Frontal cortex (tissue), 4 donors: ENCODE measurements at places on chromosomes 7 and 10. TPM values are rescaled to one million over a fixed set of nuclear protein-coding genes. Genes with fewer than 3 reads are reported as not detected.

DNA sequence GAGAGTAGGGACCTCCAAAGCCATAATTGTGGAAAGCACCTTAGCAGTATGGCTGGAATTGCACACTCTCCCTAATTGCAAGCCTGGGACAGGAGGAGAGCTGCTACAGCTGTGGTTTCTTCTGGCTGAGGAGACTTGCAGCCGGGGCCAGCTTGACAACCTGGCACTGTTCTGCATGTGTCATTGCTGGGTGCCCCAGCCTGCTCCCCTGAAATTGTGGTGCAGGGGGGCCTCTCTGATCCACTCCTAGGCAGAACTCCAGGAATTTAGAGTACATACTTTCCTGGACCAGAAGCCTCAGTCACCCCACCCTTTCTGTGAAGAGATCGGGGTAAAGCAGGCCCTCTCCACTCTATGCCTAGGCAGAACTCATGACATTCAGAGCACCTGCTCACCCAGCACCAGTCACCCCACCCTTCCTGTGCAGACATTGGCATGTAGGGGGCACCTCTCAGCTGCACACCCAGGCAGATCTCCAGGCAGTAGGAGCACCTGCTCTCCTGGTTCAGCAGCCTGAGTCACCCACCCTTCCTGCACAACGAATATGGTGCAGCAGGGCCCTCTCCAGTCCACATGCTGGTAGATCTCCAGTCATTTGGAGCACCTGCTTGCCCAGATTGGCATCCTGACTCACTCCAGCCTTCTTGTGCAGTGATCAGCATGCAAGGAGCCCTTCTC is 34.4 kb upstream of the DYNC1I1 start:
- no peak for DNase-seq

Gene PYROXD2
- total RNA-seq: 2.4 TPM

- no peak for DNase-seq
Measured at GRCh38 chr7:120723465-120724385, 134.2 kb downstream of the TSPAN12 start.

Gene STOX1
- 9.0 TPM for total RNA-seq

DNA sequence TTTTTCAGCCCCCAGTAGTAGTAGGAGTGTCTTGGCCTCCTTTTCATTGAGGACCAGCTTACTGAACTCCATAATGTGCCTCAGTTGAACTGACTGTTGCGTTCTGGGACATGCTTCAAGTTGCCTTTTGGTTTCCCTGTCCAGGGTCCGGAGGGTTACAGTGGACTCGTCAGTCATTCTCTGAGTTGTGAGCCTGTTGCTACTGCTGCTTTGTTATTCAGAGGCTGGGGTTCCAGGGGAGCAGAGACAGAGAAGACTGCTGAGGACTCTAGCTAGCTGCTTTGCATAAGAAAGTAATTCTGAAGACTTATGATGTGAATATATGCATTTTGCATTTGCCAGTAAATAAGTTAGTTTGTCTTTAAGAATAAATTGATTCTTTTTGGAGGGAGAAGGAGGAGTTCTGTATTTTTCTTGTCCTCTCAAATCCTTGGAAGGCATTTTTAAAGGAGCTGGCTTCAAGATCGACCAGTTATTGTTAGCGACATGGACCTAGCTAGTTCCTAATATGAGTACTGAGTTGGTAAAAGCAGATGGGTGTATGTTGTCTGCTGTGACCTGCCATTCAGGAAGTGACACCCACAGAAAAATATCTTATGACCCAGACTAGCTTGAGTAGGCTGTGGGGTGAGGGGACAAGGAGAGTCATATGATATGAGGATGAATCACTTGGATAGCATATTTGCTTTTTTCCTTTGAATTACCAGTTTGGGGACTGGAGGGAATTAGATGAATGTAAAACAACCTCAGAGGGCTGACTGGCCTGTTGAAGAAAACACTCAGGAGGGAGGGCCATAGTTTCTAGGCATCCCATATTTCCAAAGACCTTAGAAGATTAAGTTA is 8.3 kb downstream of the PI4K2A start:
- no peak for DNase-seq

Gene VWDE
- 1.2 TPM for total RNA-seq

- DNase-seq: no peak
Measured at GRCh38 chr10:118626953-118627352, 31.5 kb upstream of the PRLHR start.
